DMS79 treated with DMSO at 0.1 percent for 48 hours (cell line): ENCODE measurements at places on chromosomes 4 and X.

- no peak for DNase-seq
These were observed 69.6 kb downstream of the WNK3 start for GRCh38 chrX:54288277-54288676.

DNA sequence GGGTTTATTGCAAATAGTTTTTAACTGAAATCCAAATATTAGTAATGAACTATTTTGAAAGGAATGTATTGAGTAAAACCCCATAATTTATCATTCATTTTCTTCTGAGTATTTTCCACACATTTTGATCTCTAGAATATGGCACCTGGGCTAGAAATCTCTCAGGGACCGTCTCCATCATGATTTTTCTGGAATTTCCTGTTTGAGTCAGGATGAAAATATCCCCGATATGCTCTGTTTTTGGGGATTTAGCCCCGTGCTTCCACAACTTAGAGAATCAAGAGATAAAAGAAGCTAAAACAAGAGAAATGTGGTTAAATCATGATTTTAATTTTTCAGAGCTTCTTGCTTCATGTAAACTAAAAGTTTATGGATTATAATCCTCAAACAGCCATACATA lies 114.2 kb downstream of the SPCS3 start:
- DNase-seq: no peak

DNA sequence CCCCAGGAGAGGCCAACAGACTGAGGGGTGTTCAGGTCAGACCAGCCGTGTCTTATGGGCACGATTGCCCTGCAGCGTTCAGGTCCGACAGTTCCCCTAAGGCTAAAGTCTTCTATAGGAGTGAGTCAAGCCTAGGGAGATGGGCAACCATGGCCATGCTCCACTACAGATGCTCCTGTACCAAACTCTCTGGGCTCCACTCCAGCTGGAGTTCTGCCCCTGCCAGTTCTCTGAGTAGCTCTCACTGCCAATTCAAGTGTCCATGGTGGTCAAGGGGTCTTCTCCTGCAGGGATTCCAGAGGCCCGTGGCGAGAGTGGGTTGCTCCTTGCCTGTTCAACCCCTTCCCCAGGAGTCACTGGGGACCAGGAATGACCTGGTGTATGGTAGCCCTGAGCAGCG lies 38.2 kb downstream of the BEX3 start:
- DNase-seq: peak; percentile 73

DNA sequence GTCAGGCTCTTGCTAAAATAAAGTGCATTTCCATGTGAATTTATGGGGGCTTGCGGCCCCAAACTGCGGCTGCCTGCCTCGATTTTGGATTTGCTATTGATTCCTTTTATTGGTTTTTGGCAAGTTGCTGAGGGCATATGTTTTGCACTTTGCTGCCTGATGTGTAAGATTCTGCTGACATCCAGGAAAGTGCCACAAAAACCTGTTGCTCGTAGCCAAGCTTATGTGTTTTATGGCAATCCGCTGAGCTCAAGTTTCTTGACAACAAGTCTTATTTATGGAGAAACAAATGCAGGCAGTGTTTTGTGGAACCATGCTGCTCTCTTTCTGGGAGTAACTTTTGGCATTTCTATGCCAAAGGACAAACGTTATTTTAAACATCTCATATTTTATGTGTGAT lies 97.3 kb upstream of the DDIT4L start:
- DNase-seq: no peak

DNA sequence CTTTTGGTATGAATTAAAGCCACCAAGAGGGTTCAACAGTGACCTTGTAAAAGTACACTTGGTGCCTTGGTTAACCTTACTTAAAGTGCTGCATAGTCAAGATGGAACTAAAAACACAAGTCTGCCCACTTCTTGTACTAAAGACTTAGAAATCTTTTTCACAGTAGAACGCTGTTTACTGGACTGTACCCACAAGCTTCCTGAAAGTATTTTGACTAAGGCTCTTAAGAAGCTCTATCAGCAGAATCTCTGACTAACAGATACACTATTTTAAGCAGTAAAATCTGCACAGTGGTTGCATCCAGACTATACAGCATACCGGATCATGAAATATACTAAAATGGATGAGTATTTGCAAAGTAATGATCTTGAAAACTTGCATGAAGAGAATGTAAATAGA lies 7.2 kb downstream of the RAB28 start:
- DNase-seq: no peak

GRCh38 chr4:829291-829690 lies 3.4 kb upstream of the CPLX1 start:
- no peak for DNase-seq

GRCh38 chr4:69753686-69754085 lies 6.7 kb downstream of the SULT1B1 start:
- DNase-seq: no peak

DNA sequence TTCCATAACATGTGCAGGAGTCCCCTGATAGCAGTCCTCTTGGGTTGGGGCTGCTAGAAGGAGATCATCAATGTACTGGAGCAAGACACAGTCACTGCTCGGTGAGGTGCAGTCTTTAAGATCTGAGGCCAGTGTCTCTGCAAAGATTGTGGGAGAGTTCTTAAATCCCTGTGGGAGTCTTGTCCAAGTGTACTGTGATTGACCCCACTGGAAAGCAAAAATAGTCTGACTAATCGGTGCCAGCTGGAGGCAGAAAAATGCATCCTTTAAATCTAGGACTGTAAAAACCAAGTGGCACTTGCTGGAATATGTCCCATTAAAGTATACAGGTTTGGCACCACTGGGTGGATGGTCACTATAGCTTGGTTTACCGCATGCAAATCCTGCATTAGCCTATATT lies 31.1 kb downstream of the SULT1E1 start:
- DNase-seq: no peak

DNA sequence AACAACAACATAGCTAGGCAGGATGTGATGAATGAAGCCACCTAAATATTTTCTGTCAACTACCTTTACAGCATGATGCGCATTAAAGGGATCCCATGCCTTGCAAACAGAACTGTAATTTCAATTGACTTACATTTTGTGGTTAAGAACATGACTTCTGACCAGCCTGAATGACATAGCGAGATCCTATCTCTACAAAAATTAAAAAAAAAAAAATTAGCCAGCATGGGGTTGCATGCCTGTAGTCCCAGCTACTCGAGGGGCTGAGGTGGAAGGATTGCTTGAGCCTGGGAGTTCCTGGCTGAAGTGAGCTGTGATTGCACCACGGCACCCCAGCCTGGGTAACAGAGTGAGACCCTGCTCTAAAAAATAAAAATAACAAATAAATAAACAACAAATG lies 680.6 kb downstream of the IQCM start:
- no peak for DNase-seq

- DNase-seq: no peak
These were observed 12.8 kb upstream of the F8A1 start for GRCh38 chrX:154873329-154873728.

DNA sequence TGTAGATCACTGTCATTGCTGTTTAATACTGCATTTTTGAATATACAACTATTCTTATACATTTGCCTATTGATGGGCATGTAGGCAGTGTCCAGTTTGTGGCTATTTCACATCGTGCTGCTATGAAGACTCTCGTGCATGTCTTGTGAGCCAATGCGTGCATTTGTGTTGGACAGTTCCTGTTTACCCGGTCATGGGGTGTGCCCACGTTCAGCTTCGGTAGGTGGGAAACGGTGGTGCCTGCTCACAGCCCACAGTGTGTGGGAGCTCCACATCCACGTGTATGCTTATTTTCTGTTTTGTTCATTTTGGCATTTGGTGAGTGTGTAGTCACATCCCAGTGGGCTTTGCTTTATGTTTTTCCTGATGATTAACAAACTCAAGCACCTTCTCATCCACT lies 19.7 kb upstream of the RNF212 start:
- DNase-seq: no peak

DNA sequence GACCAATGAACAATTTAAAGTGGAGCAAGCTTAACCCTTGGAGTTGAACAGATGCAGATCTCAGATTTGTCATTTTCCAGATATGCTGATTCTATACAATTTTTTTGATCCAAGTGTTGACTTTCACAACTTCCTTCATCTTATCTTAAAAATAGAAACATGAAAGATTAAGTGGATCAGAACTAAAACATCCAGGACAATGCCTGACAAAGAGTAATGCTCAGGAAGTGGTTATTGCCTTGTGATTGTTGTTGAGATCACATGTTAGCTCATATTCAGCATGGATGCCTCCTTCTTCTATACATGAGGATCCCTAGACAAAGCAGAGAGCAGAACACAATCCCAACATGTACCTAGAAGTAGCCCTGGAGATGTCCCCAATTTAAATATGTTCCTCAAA lies 160.9 kb downstream of the PPARGC1A start:
- no peak for DNase-seq
